SHP77 (cell line): ENCODE measurements at places on chromosomes 5 and 9.

DNA sequence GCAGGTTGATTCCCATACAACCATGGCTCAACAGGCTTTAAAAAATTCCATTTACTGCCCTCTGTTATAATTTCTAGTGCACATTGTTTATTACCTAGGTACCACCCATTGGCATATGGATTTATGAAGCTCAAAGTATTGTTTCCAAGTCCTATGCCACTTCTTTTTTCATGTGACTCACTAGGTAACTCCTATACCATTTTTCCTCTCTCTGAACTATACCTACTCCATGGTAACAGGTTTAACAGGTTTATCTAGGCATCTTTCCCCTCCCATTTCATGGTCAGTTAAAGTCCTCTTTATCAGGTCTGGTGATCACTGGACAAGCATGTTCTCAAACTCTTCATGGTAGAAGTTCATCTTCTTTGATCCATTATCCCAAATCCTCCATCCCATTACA is 49.6 kb upstream of the ABCA1 start:
- DNase-seq = no peak

GRCh38 chr9:89026876-89027275 is 35.6 kb downstream of the S1PR3 start:
- DNase-seq = no peak

- DNase-seq = peak; percentile 40
These were observed 1.3 kb upstream of the NNT start for GRCh38 chr5:43601454-43602260.

- no peak for DNase-seq
These were observed 27.9 kb upstream of the TGFBI start for GRCh38 chr5:136000932-136001331.

- DNase-seq = no peak
These were observed 122.8 kb downstream of the KCNIP1 start for GRCh38 chr5:170626507-170627150.

GRCh38 chr9:122197882-122198281 is 30.9 kb downstream of the LHX6 start:
- no peak for DNase-seq
